ENCODE measurements at places on chromosomes 3 and 15.

GRCh38 chr3:37050282-37050681, 57.0 kb downstream of the MLH1 start:
- no peak for DNase-seq

DNA sequence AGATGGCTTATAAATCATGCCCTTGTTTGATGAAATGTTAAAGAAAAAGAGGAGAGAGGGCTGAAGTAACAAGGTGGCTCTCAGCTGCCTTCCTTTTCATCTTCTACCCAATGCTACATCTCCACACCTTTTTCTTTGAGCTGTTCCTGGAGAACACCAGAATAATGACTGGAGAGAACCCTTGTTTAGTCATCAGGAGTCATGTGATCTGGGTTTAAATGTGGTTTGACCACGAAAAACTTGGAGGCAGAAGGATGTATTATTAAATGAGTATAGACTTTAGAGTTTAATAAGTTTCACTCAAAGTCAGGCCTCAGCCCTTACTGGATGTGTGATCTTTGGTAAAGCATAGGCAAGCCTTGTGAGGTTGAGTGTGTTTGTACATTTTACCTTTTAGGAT, 230.3 kb upstream of the TBL1XR1 start:
- no peak for DNase-seq

GRCh38 chr15:85792102-85792731, 2.5 kb downstream of the KLHL25 start:
- no peak for DNase-seq

GRCh38 chr15:85421116-85421925, 40.9 kb downstream of the AKAP13 start:
- DNase-seq: no peak

- no peak for DNase-seq
Observed at GRCh38 chr15:81940467-81941451, 105.1 kb downstream of the MEX3B start.

GRCh38 chr15:78810003-78810361, 1.3 kb downstream of the ADAMTS7 start:
- DNase-seq: no peak
